ENCODE measurements at places on chromosomes 4 and X. TPM values are rescaled to one million over a fixed set of nuclear protein-coding genes. Genes with fewer than 3 reads are reported as not detected.

Gene NKRF
- total RNA-seq, result 5.7 TPM

Gene NEUROG2
- not detected for total RNA-seq

Gene GAGE12H
- not detected for total RNA-seq

Gene CT45A2
- total RNA-seq, result not detected

Gene PFKFB1
- not detected for total RNA-seq

Gene F8A2
- not detected for total RNA-seq

Gene SSX7
- not detected for total RNA-seq

DNA sequence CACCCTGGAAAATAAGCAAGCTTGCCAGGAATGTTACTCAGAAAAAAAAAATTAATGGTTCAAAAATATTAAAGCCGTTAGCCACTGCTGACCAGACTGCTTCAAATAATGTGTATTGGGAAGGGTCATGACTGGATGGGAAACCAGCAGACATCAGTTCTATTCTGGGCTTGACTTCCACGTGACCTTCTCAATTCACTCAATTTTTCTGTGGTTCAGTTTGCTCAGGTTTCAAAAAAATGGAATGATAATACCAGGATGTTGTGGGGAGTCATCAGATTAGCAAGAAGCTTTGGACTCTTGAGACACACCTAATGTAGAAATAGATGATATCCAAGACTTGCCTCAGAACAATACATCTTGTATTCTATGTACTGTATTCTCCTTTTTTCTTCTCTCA is 541.9 kb upstream of the BOD1L1 start:
- no peak for DNase-seq

GRCh38 chr4:83267121-83267829 is 17.3 kb downstream of the COQ2 start:
- no peak for DNase-seq

- no peak for DNase-seq
Observed at GRCh38 chr4:38511702-38512101, 152.3 kb upstream of the KLF3 start.

DNA sequence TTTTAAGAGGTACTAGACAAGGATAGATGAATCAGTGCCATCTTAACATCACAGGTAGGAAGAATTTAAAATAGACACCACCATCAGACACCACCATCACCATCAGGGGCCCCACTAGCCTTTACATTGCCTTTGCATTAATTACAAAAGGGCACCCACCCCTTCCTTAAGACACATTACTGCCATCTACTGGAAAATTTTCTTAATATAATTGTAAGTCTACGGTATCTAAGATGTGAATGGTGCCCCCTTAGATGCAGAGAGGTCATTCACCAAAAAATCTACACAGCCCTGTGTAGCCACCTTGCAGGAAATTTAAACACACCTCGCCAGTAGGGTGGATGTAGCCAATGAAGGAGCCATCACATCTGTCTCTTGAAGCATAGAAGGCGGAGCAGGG is 184.1 kb downstream of the MID1IP1 start:
- no peak for DNase-seq

GRCh38 chr4:188417181-188417580 is 277.9 kb downstream of the TRIML1 start:
- no peak for DNase-seq

GRCh38 chr4:165288226-165288625 is 39.2 kb upstream of the MSMO1 start:
- DNase-seq, result no peak

- no peak for DNase-seq
Observed at GRCh38 chrX:17596061-17596460, 141.2 kb upstream of the SCML1 start.

GRCh38 chr4:138614398-138615142 is 372.4 kb upstream of the SLC7A11 start:
- DNase-seq, result no peak

- DNase-seq, result no peak
Observed at GRCh38 chr4:142778900-142779299, 67.2 kb downstream of the INPP4B start.

- no peak for DNase-seq
Observed at GRCh38 chr4:11019451-11020240, 335.1 kb upstream of the CLNK start.

- DNase-seq, result no peak
Observed at GRCh38 chr4:3500111-3500510, 32.1 kb downstream of the LRPAP1 start.

- DNase-seq, result no peak
Observed at GRCh38 chrX:87397103-87397886, 120.3 kb upstream of the KLHL4 start.
